ENCODE measurements at places on chromosomes 11 and 22.

DNA sequence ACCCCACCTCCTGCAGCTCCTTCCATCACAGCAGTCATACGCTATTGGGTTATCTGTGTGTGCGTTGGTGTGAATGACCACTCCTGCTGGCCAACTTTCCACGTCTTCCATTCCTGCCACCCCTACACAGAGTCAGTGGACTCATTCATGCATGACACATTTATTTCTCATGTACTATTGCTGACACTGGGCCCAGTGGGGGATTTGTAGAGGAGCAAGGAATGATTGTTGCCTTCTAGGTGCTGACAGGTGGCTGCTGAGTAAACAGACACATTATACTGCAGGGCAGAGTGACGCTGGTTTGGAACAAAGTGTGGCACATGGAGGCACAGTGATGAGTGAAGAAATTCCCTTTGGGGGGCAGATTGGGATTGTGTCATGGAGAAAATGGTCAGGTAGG, 113.9 kb downstream of the CCDC81 start:
- no peak for DNase-seq

DNA sequence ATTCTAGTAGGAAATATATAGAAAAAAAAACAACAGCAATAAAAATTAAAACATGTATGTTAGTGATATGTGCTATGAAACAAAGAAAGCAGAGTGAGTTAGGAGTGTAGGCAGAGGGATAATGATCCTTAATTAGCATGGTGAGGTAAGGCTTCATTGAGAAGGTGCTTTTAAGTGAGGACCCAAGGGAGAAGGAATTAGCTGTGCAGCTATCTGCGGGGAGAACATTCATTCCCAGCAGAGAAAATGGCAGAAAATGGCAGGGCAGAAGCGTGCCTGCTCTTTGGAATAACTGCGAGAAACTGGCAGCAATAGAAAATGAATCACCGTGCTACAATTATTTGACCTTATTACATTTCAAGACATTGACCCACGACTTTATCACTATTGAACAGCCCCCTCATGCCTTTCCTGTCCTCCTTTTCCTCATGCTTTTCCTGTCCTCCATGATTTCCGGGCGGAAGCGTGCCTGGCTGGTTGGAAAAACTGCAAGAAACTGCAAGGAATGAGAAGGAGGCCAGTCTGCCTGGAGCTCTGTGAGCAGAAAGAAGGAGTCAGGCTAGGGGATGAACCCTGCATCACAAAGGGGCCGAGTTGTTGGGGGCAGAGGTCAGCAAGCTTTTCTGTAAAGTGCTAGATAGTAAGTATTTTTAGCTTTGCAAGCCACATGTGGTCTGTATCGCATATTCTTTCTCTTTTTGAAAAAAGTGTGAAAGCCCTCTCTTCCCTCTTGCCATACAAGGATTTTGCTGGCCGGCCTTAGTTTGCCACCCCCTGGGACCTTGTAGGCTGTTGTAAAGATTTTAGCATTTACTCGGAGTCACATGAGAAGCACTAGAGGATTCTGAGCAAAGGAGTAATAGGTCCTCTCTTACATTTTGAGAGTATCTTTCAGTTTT, 37.1 kb upstream of the SWAP70 start:
- DNase-seq: no peak

- DNase-seq: peak; percentile 31
Observed at GRCh38 chr11:78312712-78313111, 104.9 kb downstream of the GAB2 start.

DNA sequence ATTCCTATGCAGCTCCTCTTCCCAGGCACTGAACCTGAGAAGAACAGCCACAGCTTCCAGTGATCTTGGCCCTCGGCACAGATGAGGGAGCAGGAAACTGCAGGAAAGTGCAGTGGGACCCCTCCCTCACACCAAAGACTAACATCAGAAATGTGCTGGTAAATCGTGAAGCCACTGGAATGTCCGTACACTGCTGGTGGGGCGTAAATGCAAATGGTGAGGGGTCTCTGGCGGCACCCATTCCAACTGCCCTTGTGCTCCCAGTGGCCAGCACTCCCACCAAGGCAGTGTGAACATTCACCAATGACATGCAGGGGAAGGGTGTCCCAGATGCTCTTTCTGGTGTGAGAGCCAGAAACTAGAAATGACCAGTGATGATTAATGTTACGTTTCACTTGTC, 574.0 kb downstream of the BRD1 start:
- no peak for DNase-seq

- no peak for DNase-seq
Observed at GRCh38 chr11:11935536-11935935, 72.9 kb downstream of the DKK3 start.

GRCh38 chr11:72958791-72959190, 144.6 kb downstream of the ATG16L2 start:
- no peak for DNase-seq

- DNase-seq: no peak
Observed at GRCh38 chr11:16117989-16118756, 238.2 kb downstream of the SOX6 start.

GRCh38 chr11:110186867-110187266, 93.7 kb downstream of the ZC3H12C start:
- no peak for DNase-seq

All from inflammatory macrophage treated with lipopolysaccharide for 1 hour (primary cell).